Substantia nigra (tissue), 51 donors: ENCODE measurements at places on chromosomes 4 and X.

- no peak for DNase-seq
These were observed 243.4 kb downstream of the AR start for GRCh38 chrX:67787196-67787595.

DNA sequence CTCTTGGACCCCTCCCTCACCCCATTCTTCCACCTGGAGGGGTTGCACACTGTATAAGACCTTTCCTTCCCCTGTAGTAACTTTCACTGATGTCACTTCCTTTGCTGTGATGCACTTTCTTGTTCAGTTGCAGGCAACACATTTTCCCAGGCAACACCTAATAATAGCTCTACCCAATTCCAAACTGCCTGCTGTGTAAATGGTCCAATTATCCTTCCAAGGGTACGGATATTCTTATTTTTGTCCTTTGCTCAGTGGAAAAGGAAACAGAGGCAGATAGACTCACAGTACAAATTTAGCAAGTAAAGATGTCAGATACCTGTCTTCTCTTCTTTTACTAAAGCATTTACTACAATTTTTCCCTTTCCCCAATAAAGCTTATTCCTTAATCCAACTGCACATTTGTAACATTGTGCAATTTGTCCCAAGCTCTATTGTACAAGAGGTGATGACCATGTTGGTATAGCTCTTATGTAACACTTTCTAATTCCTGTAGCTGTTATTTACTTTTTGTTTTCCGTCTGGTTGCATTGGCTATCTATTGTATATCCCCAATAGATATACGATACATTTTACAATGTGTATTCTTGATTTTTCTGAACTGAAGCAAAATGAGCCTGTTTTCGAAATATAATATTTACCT is 69.1 kb upstream of the NPFFR2 start:
- DNase-seq, result no peak

DNA sequence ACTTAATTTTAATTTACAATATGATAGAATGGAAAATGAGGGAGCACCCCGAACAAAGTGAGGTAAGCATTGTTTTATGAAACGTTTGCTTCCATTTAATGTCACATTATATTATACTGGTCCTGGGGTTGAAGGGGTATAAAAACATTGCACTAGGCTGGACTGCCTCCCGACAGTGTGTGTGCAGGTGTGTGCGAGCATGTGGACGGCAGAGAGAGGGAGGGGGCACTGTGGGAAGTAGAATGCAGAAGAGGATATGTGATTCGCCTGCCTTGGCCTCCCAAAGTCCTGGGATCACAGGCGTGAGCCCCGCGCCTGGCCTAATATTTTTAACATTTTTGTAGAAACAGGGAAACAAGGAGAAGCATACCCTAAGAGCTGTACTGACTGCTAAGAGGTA is 36.0 kb downstream of the IRF2 start:
- no peak for DNase-seq

DNA sequence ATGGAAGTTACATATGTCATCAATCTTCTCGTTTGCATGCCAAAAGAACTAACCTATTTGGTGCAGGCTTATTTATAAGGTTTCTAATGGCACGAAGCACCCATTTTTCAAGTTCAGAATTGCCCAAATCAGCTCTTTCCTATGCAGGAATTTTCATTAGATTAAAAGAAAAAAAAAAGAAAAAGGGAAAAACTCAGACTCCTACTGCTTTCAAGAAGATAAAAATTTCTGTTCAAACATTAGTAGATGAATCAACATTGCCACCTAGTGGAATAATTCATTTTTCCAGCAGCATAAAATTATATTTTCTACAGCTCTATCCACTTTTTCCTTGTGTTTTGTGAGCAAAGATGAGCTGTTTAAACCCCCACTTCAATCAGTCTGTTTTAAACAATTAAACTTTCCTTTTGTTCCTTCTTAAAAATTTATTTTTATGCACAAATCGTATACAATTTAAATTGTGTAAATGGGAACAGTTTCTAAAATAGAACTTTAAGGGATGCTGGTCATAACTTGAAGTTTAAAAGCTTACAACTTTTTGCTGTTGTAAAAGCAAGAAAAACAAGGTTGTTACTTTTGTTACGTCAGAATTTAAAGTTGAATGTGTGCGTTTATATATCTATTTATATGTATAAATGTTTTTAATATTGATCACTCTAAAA is 309.9 kb downstream of the ARAP2 start:
- DNase-seq, result no peak

- DNase-seq, result no peak
These were observed 2.4 kb downstream of the WDR44 start for GRCh38 chrX:118348186-118348810.

GRCh38 chrX:103686199-103687072 is at the start of gene MORF4L2:
Gene MORF4L2, minus strand, starts transcription at chrX:103686699. Its CDS starts 9,672 bp downstream, at chrX:103677027.
- peak; percentile 71 for DNase-seq

DNA sequence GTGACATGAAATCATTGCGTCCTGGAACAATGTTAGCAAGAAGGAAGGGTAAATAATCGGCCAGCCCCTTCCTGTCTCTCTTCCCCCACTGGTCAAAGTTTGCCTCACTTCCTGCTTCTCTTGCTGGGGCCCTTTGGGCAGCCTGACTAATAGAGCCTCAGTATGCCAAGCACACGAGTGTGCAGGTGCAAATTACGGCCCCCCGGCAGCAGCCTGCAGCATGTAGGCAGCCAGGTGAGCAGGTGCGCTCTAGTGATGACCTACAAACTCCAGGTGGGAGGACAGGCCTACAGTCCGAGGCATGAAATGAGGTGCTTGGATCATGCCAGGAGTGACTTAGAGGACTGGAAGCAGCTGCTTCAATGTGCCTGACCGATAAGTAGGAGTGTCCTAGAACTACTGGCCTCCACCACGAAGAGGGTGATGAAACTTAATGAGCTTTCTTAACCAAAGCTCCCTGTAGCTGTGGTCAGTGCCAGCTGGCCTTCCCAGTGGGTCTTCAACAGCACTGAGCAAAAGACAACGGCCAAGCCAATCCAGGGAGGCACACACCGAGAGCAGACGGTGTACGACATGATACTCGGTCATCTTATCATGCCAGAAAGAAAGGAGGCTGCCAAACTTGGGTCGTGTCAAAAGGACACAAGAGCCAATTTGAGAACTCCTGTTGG is 26.1 kb upstream of the FAT1 start:
- DNase-seq, result no peak

GRCh38 chr4:100605144-100605543 is 87.3 kb upstream of the EMCN start:
- DNase-seq, result no peak

DNA sequence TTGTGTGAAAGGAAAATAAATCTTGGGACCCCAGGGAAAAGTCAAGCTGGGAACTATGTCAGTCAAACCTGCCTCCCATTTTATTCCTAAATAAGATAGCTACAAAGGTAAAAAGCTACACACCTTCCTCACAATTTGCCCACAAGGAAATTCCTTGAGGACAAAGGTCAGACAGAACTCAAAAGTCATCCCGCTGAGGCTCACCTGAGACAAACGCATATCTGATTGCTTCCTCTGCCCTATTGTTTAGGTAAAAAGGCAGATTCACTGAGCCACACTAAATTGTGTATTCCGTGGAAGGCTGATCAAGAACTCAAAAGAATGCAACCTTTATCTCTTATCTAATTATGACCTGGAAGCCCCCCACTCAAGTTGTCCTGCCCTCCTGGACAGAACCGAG is 58.7 kb upstream of the MAML3 start:
- DNase-seq, result no peak
